Ovary (tissue), 10 donors: ENCODE measurements at places on chromosomes 7 and 10. TPM values are rescaled to one million over a fixed set of nuclear protein-coding genes. Genes with fewer than 3 reads are reported as not detected.

The SPDYE6 gene
- polyA plus RNA-seq = not detected

GRCh38 chr7:25964483-25964991, 187.5 kb upstream of the NFE2L3 start:
- DNase-seq = no peak

- DNase-seq = no peak
These were observed 338.3 kb upstream of the TEX47 start for GRCh38 chr7:89133819-89134218.

GRCh38 chr10:24897326-24897926, 55.0 kb downstream of the PRTFDC1 start:
- DNase-seq = no peak

- no peak for DNase-seq
These were observed 31.9 kb downstream of the SH2B2 start for GRCh38 chr7:102318482-102318971.

- DNase-seq = no peak
These were observed 4.9 kb downstream of the DLX5 start for GRCh38 chr7:97019710-97020225.

DNA sequence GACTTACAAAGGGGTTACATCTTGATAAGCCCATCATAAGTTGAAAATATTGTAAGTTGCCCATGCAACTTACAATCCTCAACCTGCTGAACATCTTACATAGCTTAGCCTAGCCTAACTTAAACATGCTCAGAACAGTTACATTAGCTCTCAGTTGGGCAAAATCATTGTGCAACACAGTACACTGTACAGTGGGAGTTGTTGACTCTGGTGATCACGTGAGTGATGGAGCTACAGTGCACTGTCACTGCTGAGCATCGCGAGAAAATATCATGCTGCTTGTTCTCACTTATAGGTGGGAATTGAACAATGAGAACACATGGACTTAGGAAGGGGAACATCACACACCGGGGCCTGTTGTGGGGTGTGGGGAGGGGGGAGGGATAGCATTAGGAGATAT, 214.9 kb upstream of the ZMIZ1 start:
- DNase-seq = no peak

DNA sequence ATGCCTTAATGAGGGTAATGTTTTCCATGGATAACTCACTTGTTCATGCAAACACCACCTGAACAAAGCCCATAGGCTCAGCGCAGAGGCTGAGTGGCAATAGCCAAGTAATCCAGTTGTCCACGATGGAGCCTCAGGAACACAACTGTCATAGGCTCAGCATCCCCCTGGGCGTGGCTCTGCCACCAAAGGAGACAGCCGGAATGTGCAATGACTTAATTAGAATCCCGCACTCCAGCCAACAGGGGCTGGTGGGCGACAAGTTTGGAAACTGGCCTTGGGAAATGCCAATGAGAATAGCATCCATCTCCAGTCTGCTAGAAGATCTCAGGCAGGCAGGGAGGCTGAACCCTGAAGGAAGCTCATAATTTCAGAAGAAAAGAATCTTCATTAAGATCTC, 411.7 kb upstream of the NRP1 start:
- no peak for DNase-seq
